NCI-H1105 treated with DMSO at 0.1 percent for 48 hours (cell line): ENCODE measurements at places on chromosomes 12 and 14.
A peak's percentile ranks its signal among the peaks of the same experiment; 100 is the strongest.

- DNase-seq: peak; percentile 80
Measured at GRCh38 chr12:72872238-72872887, 600.2 kb downstream of the TRHDE start.

GRCh38 chr12:6327229-6328041 is 14.4 kb downstream of the TNFRSF1A start:
- DNase-seq: no peak

DNA sequence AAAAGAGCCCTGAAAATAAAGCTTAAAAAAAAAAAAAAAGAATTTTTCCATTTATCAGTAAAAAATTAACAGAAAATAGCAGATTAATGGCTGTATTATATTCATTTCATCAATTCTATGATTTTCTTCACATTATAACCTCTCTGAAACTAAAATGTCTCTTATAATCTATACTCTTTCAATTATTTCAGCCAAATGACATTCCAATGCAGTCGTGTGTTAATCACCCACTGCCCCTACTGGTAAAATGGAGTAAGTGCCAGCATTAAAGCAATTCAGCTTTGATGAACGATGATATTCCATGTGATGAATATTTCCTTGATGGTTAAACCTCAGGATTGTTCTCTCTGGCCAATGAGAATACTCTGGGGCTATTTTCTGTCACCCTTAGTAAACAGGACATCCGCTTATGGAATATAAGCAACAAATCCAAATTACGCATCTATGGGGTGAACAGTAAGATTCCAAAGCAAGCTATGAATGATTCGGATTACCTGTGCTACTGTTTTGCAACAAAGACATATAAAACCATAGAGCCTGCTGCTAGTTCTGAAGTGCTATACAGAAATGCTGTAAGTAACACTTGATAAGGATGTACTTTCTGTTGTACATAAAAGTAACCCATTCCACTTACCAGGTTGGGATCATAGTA is 20.3 kb upstream of the SYCP3 start:
- DNase-seq: peak; percentile 56

DNA sequence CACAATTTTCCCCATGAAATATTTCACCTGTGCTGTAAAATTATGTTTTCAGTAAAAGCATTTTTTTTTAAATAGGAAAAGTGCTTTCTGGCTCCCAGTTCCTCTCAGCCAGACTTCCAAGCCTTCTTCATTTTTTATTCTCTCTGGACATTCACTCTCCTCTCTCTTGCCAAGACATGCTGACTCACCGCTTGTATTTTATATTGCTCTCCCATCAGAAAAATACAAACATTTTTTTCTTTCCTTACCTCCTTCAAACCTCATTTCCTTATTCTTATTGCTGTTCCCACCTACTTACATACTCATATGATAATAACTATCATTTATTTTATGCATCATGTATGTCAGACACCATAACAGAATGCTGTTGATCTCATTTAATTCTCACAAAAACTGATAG is 37.7 kb upstream of the ZNF641 start:
- no peak for DNase-seq

DNA sequence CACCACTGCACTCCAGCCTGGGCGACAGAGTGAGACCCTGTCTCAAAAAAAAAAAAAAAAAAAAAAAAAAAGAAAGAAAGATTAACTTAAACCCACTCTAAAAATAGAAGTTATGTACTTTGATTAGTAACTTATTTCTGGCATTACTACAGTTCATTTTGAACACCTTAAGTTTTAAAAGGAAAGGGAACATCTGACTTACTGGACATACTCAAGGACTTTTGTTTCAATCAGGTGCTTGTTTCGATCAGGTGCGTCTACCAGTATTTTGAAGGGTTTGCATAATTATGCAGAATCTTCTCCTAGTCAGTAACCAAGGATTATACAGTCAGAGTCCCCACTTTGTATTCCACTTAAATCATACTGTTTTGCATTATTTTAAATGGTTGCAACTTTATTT is 105.6 kb downstream of the DERA start:
- DNase-seq: no peak

DNA sequence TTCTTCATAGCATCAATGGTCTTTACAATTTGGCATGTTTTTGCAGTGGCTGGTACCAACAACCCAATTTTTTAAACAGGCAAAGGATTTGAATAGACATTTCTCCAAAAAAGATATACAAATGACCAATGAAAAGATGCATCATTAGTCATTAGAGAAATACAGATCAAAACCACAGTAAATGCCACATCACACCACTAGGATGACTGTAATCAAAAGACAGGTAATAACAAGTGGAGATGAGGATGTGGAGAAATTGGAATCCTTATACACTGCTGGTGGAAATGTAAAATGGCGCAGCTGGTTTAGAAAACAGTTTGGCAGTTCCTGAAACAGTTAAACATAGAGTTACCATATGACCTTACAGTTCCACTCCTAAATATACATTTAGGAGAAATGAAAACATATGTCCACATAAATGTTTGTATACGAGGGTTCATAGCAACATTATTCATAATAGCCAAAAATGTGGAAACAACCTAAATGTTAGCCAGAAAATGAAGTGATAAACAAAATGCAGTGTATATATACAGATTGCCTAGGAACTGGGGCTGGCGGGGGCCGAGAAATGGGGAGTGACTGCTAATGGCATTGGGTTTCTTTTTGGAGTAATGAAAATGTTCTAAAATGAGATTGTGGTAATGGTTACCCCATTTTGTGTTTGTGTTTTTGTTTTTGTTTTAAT is 55.2 kb downstream of the TGFB3 start:
- no peak for DNase-seq

DNA sequence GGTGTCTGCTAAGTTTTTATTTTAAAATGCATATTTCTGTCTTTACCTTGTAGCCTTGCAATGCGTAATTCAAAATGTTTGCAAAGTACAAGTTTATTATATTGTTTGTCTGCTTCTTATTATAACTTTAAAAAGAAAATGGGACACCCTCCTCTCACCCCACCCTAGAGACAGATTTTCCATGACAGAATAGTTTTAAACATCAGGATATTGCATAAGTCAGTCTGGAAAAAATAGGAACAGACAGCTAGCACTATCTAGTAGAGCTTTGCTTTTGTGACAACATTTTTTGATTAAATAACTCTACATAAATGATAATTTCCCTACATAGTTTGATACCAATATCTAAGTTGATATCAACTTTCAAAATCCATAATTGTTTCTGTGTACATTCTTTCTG is 71.3 kb downstream of the PDE3A start:
- DNase-seq: no peak

GRCh38 chr14:69624136-69624535 is 12.7 kb downstream of the SUSD6 start:
- DNase-seq: no peak

GRCh38 chr12:54734196-54734950 is 86.2 kb upstream of the DCD start:
- no peak for DNase-seq

- DNase-seq: no peak
Measured at GRCh38 chr14:67522270-67522669, 10.8 kb upstream of the PLEKHH1 start.

DNA sequence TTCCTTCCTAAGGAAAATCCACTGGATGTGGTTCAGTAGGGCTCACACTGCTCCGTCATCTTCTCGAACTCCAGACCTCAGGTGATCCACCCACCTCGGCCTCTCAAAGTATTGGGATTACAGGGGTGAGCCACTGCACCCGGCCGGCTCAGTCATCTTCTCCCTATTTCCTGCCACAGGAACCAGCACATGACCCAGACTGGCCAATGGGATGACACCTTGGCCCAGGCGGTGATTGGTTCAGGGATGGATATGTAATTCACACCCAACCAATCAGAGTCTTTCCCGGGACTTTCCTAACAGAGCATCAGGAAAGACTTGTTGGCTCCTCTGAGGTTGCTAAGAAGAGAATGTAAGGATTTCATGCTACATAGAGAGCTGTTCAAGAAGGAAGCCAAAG is 19.2 kb upstream of the C12orf76 start:
- no peak for DNase-seq

- peak; percentile 48 for DNase-seq
Measured at GRCh38 chr14:102525219-102525928, 15.8 kb upstream of the ANKRD9 start.

DNA sequence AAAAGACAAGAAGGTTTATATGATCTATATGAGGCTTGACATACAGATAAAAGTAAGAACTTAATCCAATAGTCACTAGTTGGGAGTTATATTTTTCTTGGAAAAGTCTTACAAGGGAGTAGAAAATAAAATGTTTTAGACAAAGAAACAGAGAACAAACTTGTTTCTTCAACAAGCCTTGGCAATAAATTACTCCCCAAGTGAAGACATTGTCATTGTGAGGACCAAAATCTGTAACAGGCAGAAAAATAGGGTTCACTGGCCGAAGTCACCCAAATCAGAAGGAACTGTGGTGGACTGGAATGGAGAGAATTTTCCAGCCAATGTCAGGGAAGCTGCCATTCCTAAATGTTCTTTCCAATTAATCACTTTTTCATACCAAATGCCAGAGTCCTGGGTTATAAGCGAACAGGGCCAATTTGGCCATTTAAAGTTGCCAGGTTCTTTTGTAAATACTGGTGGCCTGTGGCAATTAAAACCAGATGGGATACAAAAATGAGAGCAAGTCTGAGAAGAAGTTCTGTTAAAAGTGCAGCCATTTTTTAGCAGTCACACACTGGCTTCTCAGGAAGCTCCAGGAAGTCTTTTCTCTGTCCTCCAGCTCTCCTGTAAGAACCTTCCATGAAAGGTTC is 117.3 kb upstream of the OVCH1 start:
- DNase-seq: no peak

GRCh38 chr12:42291680-42292079 is 34.2 kb downstream of the ZCRB1 start:
- no peak for DNase-seq

DNA sequence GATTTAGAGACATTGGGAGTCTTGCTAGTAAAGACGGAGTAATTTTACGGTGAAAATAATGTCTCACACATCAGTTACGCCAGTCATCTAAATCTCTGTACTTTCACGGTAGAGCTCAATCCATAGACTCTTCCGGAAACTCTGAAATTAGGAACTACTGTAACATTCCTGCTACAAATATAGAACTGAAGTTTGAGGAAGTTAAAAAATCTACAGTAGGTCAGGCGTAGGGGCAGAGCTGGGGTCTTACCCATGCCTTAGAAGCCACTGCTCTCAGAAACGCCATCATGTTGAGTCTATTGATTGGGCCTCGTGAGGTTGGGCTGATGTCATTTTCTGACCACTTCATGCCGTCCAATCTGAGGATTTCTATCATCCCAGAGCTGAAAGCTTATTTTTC is 1029.8 kb upstream of the TMEM132C start:
- no peak for DNase-seq

GRCh38 chr12:15933751-15934150 is 22.6 kb downstream of the DERA start:
- no peak for DNase-seq

DNA sequence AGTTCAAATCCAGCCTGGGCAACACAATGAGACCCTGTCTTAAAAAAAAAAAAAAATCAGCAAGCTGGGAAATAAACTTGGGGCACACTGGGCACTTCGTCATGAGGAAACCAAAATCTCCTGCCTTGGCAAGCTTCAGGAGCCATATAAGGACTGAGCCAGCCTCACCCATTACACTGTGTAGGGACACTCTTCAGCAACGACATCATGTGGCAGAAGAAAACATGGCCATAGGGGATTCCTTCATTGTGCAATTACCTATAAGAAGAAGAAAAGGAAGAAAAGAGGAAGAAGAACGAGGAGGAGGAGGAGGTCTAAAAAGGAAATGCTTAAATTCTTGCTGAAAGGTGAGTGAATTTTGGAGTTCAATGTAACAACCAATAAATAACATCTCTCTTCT is 26.1 kb upstream of the IFNG start:
- no peak for DNase-seq

DNA sequence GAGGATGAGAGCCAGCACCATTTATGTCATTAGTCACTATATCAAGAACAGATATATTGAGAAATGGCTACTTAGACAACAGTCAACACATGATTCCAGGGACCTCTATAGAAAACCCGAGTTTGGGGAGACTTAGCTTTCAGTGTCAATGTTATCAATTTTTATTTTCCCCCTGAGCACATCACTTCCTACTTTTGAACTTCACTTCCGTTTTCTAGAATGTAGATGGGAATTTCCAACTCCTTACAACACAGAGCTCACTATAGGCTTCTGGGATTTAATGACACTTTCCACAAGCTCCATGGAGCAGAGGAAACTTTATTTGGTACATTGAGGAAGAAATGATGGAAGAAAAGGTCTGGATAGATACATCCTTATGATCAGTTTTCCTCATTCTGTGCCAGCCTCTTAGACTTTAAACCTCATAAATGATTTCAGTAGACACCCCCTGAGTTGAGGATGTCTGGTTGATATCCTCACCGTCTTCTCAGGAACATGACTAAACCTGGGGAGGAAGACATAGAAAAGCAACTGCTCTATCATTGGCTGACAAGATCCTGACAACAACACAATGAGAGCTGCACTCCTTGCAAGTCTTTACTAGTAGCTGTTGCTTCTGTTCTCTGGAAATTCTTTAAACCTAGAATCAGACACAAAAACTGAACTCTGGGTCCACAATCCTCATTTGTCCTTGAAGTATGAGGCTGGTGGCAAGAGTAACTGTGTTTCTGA is 449.4 kb upstream of the OR4E1 start:
- no peak for DNase-seq

DNA sequence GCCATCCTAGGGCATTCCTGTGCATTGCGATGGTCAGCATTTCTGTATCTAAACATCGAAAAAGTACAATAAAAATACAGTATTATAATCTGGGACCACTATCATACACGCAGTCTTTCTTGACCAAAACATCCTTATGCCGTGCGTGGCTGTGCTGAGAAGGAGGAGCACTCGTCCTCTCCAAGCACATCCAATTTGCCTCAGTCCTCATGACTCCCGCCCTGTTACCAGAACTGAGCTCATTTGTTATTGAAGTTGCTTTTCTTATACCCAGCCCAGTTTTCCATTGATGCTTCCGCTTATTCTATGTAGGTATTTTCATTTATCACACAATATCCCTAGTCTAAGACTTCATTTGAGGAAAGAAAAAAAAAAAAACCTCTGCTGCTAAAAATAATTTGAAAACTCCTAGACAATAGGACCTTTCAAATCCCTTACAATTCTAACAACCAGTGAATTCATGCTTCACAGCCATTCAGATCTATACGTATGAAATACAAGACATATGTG is 236.9 kb upstream of the PLEKHG7 start:
- DNase-seq: no peak
